NCI-H1694 (cell line): ENCODE measurements at places on chromosomes 7 and 10.
A peak's percentile ranks its signal among the peaks of the same experiment; 100 is the strongest.

- no peak for DNase-seq
These were observed 90.7 kb downstream of the MKI67 start for GRCh38 chr10:128035557-128035973.

- DNase-seq, result no peak
These were observed 148.4 kb upstream of the FAM20C start for GRCh38 chr7:43791-44540.

GRCh38 chr7:19030281-19030680 lies 87.2 kb downstream of the TWIST1 start:
- no peak for DNase-seq

GRCh38 chr10:24531439-24531838 lies 192.2 kb downstream of the ARHGAP21 start:
- no peak for DNase-seq

DNA sequence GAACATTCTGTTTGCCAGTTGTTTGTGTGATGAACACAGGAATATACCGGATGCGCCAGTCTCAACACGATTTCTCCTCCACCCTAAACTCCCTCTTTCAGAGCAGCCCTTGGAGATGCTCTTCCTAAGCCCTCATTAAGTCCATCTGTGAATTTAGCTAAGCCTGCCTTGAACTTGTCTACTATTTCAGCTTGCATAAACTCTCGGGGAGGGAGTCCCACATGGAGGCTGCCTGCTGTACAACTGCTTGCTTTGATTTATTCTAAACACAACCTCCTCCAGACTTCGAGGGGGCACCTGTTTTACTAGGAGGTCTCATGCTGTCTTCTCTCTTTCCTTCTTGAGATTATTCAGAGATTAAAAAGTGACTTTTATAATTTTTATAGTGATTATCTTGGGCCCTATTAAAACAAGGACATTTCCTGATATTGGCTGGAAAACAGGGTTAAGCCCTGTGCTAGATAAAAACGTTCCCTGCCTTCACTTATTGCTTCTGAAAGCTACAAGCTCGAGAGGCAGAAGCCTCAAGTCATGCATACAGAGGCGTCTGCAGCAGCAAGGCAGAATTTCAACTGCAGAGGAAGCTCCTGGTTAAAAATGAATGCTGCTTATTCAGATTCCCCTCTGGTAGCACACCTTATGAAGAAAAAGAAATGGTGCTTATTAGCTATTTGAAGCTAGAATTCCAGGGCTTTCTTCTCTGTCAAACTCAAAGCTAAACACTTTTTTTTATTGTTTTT lies 174.3 kb downstream of the FANK1 start:
- no peak for DNase-seq

- DNase-seq, result no peak
These were observed 26.9 kb downstream of the IL2RA start for GRCh38 chr10:6035101-6035834.

DNA sequence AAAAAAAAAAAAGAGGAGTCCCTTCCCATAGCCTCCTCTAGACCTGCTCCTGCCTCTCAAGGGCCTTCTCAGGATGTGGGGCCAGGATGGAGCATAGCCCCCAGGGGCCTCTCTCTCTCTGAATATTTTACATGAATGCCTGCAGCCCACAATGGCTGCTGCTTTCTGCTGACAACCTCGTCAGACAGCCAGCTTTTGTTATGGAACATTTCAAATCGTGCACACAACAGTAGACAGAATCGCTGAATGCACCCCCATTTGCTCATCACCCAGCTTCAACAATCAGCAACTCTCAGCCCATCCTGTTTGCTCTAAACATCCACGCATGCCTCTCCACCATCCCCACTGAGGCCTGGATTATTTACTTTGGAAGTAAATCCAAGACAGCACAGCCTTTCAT lies 5.4 kb downstream of the PLAC9 start:
- no peak for DNase-seq

DNA sequence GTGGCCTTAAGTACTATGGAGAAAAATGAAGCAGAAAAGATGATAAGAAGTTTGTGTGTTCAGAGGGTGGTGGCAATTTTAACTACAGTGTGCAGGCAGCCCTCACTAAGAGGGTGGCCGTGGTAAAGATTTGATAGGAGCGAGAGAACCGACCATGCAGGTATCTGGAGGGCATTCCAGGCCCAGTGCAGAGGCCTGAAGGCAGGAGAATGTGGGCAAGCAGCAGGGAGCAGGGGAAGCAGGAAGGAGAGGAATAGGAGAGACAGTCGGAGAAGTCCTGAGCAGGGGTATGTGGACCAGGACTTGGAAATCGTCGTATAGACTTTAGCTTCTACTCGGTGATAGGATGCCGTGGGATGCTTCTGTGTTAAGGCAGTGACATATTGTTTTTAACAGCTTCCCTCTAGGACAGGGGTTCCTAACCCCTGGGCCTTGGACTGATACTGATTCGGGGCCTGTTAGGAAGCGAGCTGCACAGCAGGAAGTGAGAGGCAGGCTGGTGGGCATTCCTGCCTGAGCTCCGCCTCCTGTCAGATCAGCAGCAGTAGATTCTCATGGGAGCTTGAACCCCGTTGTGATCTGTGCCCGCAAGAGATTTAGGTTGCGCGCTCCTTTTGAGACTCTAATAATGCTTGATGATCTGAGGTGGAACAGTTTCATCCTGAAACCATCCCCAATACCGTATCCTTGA lies 227.2 kb downstream of the CCDC3 start:
- DNase-seq, result no peak

DNA sequence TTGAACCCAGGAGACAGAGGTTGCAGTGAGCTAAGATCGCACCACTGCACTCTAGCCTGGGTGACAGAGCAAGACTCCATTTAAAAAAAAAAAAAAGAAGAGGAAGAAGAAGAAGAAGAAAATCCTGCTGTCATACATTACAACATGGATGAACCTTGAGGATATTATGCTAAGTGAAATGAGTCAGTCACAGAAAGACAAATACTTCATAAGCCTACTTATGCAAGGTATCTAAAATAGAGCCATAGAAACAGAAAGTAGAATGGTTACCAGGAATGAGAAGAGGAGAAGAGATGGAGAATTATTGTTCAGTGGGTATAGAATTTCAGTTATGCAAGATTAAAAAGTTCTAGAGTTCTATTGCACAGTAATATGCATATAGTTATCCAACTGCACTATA lies 466.5 kb downstream of the PLXNA4 start:
- no peak for DNase-seq

DNA sequence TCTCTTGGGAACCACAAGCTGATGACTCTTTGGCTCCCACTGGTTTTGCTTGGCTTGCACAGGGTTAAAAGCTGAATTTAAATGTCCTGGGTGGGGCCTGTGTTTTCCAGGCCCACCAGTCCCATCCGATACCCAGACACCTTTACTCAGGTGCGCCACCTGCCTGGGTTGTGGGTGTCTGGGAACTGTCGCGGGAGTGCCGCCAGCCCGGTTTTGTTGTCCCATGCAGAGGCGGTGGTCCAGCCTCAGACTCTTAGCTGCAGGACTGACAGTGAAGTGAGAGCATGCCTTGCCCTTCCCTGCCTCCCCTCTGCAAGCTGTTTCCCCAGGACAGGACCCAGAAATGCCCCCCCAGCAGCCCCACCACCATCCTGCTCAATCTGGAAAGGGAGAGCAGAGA lies 255.6 kb upstream of the ZNF32 start:
- DNase-seq, result no peak

- no peak for DNase-seq
These were observed 30.4 kb upstream of the ELFN1 start for GRCh38 chr7:1639532-1640175.

- DNase-seq, result no peak
These were observed 20.5 kb downstream of the YKT6 start for GRCh38 chr7:44221231-44221791.

- DNase-seq, result no peak
These were observed 55.9 kb upstream of the NFE2L3 start for GRCh38 chr7:26096136-26096535.

- DNase-seq, result no peak
These were observed 236.4 kb downstream of the COBL start for GRCh38 chr7:51080216-51080615.

DNA sequence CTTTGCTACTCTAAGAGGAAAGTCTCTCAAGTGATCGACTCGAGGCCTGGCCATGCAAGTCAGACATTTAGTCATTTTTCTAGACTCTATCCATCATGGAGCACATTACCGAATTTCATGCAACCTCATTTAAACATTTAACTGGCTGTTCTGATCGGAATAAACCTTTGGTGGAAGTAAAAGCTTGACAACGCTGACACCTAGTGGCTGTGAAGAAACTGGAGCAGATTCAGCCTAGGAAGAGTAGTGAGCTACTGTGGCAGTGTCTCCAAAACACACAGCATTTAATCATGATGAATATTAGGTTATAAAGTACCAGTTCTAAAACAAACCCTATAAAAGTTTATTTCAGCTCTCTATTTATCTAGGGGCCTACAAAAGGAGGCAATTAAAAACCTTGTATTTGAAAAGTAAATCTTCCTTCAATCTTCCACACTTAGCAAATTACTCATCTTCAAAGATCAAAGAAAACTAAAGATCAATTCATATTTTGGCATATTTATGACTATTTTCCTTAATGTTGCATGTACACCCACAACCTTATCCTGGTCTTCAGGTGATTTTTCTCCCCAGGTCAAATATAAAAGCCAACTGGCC lies 175.0 kb downstream of the CTNNA3 start:
- peak; percentile 5 for DNase-seq

DNA sequence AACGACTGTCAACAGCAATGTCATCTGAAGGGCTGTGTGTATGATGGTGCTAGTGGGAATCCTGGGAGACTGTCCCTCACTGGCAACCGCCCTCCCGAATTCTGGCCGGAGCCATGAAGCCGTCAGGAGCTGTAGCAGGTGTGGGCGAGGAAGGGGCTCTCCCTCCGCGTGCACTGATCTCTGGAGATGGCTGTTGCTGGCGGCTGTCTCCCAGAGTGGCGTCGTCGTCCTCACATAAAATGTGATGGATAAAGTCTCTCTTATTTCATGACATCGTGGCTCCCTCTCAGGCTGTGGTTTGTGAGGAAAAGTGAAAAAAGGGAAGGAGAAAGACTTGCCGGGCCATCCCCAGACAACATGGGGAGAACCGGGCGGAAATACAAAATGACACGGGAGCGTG lies 216.5 kb downstream of the DNAJB6 start:
- no peak for DNase-seq

- no peak for DNase-seq
These were observed 28.5 kb upstream of the PSMG3 start for GRCh38 chr7:1598286-1598685.

GRCh38 chr10:5890452-5890915 lies 441 bp downstream of the FBH1 start:
- no peak for DNase-seq

GRCh38 chr10:44990965-44991364 lies 9.8 kb upstream of the ZNF22 start:
- DNase-seq, result no peak

- no peak for DNase-seq
These were observed 11.3 kb downstream of the TFR2 start for GRCh38 chr7:100630066-100630465.

- DNase-seq, result no peak
These were observed 1247.8 kb upstream of the SORCS1 start for GRCh38 chr10:108412323-108412722.

DNA sequence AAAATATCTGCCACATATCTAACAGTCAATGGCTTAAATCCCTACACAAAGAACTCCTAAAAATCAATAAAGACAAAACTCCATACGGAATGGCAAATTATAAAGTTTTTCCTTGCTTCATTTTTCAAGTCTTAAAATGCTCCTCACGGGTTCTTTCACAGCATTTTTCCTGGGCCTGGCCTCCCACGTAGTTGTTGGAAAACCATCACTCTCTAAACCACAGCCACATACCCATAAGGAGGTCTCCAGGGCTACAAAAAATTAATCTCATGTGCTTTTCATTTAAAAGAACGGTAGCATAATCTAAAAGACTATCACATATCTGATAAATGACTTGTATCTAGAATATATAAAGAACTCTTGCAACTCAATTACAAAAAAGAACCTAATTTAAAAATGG lies 2.9 kb downstream of the COA1 start:
- DNase-seq, result no peak

DNA sequence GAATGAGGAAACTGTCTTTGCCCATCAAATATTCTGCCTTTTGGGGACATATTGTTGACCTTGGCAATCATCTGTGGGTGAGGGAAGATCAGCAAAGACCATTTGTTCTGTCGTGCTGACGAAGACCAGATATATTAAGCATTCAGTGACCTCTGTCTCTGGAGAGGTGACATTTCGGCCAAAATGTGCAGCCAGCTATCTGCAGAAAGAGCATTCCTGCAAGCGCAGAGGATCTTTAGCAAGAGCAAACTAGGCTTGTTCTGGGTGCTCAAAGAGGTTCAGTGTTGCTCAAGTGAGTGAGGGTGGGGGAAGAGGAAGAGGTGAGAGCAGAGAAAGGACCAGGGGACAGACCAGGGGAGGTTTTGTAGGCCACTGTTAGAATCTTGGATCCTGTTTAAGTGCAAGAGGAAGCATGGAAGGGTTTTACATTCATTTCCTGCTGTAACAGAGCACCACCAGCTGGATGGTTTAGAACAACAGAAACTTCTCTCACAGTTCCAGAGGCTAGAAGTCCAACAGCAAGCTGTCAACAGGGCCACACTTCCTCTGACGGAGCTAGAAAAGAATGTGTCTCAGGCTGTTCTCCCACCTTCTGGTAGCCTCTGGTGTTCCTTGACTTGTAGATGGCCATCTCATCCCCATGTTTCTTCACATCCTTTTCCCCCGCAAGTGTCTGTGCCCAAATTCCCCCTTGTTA lies 11.2 kb downstream of the C10orf120 start:
- DNase-seq, result no peak

GRCh38 chr7:120156476-120156875 lies 116.5 kb upstream of the KCND2 start:
- DNase-seq, result no peak

DNA sequence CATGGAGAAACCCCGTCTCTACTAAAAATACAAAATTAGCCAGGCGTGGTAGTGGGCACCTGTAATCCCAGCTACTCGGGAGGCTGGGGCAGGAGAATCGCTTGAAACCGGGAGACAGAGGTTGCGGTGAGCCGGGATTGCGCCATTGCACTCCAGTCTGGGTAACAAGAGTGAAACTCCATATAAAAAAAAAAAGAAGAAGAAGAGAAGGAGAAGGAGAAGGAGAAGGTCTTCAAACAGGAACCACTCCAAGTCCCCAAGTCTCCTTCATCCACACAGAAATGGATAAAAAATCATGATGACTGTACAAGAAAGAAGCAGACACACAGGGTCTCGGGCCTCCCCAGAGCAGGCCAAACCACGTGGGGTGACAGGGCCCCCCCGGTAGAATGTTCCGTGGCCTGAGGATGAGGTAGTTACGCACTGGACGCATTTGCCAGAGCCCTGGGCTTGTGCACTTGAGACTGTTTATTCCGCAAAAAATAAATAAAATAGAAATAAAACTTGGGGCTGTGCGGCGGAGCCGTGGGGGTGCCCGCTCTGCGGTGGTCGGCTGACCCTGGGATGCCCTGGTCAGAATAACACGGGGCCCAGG lies 15.8 kb downstream of the VENTX start:
- DNase-seq, result no peak

DNA sequence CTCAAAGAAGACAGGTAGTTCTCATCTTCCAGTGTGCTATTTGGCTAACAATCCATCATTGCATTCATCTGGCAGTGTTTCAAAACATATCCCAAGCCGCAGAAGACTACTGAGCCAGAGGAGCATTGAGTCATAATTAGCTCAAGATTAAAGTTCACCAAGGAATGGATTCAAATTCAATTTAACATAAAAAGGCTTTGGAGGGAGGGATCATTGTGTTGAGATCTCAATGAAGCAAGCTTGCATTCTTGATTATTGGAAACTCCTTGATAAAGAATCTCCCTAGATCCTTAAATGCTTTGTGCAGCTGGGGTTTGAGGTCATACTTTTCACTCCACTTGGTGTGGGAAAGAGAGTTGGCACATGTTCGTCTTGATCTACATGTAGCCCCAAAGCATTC lies 142.8 kb upstream of the SEMA3A start:
- no peak for DNase-seq
